ENCODE measurements at places on chromosomes 2 and 18.

GRCh38 chr2:204881655-204882054 lies 336.4 kb downstream of the PARD3B start:
- no peak for DNase-seq

DNA sequence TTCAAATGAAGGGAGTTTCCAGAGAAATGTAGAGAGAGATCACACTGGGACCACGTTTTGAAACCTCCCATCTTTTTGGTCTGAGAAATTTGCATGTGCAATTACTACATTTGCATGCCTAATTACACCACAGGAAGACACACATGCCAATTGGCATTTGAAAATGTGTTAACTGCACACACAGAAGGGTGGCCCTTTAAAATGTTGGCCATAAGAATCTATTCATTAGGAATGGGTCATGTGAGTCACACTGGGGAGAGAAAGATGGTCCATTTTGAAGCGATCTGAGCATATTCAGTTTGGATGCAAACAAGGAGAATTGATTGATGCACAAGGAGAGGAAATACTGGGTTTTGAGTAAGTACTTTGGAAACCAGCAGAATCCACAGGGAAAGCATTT lies 1407.1 kb upstream of the ACVR2A start:
- no peak for DNase-seq

- peak; percentile 72 for DNase-seq
Measured at GRCh38 chr2:157838442-157839161, 37.5 kb downstream of the ACVR1 start.

- peak; percentile 74 for DNase-seq
Measured at GRCh38 chr2:54557601-54558187, 101.6 kb downstream of the SPTBN1 start.

- no peak for DNase-seq
Measured at GRCh38 chr2:100699131-100699530, 120.8 kb upstream of the NPAS2 start.

- no peak for DNase-seq
Measured at GRCh38 chr2:96699021-96699420, 40.8 kb downstream of the LMAN2L start.

GRCh38 chr18:61141691-61142090 lies 191.5 kb upstream of the CDH20 start:
- DNase-seq: no peak

GRCh38 chr2:28347596-28347995 lies 45.1 kb upstream of the FOSL2 start:
- peak; percentile 16 for DNase-seq

DNA sequence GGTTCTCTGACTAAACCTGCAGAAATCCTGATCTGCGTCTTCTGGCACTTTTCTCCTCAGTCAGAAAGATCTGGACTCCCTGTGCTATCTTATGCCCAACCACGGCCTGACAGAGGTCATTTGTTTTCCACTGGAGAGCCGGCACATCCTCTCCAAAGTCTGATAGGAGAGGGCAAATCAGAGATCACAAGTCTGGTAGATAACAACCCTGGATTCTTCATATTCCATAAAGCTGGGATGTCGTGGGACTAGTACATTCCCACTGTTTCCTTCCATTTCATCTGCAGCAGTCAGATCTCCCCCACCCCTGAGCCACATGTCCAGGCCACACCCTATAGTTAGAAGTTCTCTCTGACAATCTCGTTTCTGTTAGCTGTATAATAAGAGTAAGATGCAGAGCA lies 157.0 kb downstream of the MGAT5 start:
- DNase-seq: no peak

GRCh38 chr2:85933753-85934594 lies 45.2 kb upstream of the ST3GAL5 start:
- DNase-seq: no peak

GRCh38 chr2:19872302-19872701 lies 29.5 kb downstream of the TTC32 start:
- DNase-seq: no peak
